ENCODE measurements at places on chromosomes 1 and 21. TPM values are rescaled to one million over a fixed set of nuclear protein-coding genes. Genes with fewer than 3 reads are reported as not detected.

IL19 gene
- not detected for total RNA-seq

PRRX1 gene
- 0.93 TPM for total RNA-seq

NRDC gene
- total RNA-seq: 68.0 TPM

MCOLN2 gene
- not detected for total RNA-seq

BCAR3 gene
- 46.9 TPM for total RNA-seq

PTAFR gene
- not detected for total RNA-seq

SYT6 gene
- total RNA-seq: not detected

MR1 gene
- 1.2 TPM for total RNA-seq

ERG gene
- 118 TPM for total RNA-seq

NR5A2 gene
- 18.1 TPM for total RNA-seq

NR0B2 gene
- not detected for total RNA-seq

TEX38 gene
- total RNA-seq: not detected

GSTM2 gene
- 6.2 TPM for total RNA-seq

RRAGC gene
- 43.9 TPM for total RNA-seq

DNA sequence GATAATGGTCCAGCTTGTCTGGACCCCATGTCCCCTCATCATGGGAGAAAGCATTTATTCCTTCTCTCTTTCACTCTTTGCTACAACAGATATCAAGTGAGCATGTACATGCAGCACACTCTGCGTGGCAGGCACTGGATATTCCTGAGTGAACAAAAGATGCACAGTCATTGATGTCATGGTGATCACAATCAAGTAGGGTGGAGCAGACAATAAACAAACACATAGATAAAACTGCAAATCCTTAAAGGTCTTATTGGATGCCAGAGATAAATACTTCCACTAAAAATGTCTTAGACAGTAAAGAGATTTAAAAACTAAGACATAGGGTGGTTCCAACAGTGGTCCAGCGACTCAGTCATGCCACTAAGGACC lies 178.0 kb downstream of the ZC3H11B start:
- no peak for DNase-seq

DNA sequence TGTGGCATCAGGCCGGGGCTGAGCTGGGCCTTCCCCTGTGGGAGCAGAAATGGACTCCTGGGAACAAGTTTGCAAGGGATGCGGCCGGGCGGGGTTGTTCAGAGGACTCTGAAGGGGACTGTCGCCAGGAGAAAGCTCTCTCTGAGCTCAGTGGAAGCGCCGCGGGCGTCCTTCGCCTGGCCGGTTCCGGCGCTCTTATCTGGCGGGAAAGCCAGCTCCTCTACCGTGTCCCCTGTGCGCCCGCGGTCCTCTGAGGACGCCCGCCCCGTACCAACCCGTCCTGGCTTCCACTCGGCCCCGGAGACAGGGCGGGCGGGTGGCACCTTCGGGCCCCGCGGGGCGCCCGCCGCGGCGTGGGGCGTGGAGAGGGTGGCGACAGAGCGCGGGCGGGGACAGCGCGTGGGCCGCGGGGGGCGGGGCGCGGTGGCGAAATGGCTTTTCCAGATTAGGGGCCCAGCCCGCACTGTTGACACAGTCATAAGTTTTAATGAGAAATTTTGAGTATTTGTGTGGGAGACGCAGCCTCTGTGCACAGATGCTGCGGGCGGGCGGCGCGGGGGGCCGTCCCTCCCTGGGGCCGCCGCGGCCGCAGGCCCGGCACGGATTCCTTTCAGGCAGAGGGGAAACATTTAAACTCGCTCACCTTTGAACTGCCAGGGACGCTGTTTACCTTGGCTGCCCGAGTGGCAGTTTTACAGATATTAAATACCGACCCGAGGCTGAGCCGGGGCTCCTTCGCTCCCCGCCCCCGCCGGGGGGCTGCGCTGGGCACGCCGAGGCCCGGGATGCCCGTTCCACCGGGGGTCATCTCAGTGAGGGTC lies 70.2 kb downstream of the FOXD2 start:
- no peak for DNase-seq

GRCh38 chr1:51284487-51284954 lies 45.8 kb downstream of the TTC39A start:
- peak; percentile 85 for DNase-seq

GRCh38 chr1:58017641-58018040 lies 528.9 kb downstream of the OMA1 start:
- no peak for DNase-seq

DNA sequence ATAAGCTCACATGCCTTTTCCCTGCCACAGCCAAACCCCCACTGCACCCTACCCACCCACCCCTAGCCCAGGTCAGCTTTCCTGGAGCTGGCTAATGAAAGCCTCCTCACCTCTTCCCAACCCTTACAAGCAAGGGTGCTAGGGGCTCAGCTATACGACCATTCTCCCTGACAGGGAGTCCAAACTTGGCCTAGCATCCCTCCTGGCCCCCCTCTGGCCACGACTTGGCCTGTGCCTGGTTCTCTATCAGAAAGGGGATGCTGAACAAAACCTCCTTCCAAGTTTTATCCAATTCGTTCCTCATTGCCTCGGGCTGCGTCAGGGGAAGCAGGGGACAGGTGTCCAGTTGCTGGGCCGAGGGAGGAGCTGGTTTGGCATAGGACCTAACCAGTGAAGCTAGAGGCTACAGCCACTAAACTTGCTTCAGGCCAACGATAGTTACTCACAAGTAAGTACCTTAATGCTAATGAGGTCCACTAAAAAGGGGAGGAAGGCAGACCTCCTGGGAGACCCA lies 8.6 kb downstream of the TMEM81 start:
- no peak for DNase-seq

- DNase-seq: no peak
Observed at GRCh38 chr1:11729155-11729497, 6.8 kb upstream of the AGTRAP start.

GRCh38 chr1:163535807-163536206 lies 214.1 kb downstream of the NUF2 start:
- DNase-seq: peak; percentile 18

- DNase-seq: no peak
Observed at GRCh38 chr1:16173447-16174260, 17.8 kb upstream of the EPHA2 start.

- no peak for DNase-seq
Observed at GRCh38 chr1:203174324-203174985, 1.2 kb downstream of the MYBPH start.

DNA sequence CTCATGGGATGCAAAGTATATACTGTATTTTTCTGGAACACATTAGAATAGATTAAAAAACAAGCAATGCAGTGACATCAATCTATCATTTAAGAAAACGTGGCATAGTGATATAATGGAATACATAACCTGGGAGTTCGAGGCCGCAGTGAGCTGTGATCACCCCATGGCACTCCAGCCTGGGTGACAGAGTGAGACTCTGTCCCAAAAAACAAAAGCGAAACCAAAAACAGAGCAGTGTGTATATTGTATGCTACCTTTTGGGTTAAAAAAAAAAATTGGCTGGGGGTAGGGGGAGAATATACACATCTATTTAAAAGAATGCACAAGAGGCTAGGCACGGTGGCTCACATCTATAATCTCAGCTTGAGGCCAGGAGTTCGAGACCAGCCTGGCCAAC lies 13.5 kb downstream of the SLC2A1 start:
- DNase-seq: no peak

DNA sequence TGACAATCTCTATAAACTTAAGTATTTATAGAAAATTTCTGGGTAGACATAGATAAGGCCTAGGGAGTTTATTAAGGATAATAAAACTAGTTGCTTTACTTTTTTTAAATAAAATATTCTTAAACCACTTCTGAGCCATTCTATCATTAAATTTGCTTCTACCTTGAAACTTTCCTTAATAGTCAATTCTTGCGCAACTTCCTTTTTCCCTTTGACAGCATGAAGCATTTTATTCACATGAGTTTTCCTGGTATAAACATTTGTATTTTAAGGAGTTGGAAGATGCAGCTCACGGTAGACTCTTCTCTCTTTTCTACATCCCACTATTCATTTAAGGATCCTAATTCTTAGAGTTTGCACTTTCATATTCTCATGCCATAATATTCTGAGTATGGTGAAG lies 75.8 kb upstream of the DPH5 start:
- DNase-seq: no peak

DNA sequence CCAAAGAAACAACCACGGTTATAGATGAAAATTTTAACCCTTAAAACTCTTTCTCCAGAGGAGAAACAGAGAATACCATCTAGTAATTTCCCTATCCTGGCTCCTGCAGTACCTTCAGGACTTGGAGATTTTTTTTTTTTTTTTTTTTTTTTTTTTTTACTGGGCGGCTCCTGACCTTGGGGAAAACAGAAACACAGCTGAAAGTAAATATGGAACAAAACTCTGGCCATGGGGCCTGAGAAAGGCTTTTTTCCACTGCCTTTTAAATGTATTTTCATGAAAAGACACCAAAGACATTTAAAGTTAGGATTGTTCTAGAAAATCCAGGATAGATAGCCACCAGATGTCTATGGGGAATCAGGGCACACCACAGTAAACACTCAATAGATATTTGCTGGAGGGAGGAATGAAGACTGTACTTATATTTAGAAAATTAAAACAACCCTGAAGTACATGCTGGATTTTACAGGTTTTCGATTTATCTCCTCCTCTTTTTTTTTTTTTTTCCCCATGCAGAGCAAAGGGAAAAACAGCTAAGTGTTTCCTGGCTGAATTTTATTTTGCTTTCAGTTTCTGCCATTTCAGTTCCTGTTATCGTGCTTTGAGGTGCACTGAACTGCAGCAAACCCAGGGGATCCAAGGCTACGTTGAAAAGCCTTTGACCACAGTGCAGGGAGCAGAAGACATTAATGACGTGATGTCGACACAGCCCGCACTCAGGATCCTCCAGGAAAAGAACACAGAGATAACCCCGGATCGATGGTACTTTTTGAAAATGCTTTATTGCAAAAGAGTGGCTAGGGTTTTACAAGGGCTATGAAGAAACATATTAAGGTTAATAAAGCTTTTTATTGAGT lies 35.7 kb upstream of the CNN3 start:
- no peak for DNase-seq

GRCh38 chr1:36628804-36629203 lies 146.1 kb upstream of the CSF3R start:
- no peak for DNase-seq

- no peak for DNase-seq
Observed at GRCh38 chr1:116521186-116521585, 49.6 kb downstream of the CD58 start.

DNA sequence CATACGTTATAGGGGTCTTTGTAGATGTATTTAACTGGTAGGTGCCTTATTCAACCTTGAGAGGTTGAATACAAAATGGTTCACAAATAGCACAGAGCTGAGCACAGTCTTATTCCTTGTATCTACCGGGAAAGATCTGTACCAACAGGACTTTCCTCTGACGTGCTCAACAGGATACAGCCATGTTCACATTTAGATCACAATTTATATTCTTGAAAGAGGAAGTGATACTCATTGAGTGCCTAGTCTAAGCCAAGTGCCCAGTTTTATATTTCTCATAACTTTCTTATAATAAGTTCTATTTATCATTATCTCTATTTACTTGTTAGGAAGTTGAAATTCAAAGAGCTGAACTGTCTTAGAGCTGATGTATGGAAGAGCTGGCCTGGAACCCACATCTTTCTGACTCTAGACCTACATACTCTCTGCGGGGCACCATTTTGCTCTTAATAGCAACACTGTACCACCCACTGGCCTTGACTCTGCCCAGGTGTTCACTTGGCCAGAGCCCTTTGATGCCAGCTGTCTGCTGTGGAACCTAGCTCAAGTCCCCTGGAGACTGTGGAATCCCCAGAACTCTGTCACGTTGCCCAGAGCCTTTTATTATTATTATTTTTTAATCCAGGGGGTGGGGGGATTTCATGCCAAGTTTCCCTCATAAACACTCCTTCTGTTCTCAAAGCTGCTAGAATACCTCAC lies 156.2 kb downstream of the TPR start:
- DNase-seq: no peak

- no peak for DNase-seq
Observed at GRCh38 chr21:43287795-43288755, 119.3 kb downstream of the CRYAA start.

DNA sequence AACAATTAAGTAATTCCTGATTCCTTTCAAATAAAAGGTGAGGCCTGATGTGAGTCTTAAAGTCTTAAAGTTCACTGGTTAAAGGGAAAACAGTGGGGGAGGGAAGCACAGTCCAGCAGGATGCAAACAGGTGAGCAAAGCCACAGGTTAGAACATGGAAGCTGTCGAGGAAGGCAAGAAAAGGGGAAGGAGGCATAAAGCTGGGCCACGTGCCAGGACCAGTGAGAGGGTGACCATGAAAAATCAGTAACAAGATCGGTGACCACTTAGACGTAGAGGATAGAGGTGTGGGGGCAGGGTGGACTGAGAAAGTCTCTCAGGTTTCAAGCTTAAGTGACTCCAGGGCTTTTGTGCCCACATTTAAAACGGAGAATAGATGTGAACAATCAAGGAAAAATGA lies 231.3 kb downstream of the SETD4 start:
- no peak for DNase-seq

- no peak for DNase-seq
Observed at GRCh38 chr21:35349376-35350080, 300.4 kb upstream of the RUNX1 start.

DNA sequence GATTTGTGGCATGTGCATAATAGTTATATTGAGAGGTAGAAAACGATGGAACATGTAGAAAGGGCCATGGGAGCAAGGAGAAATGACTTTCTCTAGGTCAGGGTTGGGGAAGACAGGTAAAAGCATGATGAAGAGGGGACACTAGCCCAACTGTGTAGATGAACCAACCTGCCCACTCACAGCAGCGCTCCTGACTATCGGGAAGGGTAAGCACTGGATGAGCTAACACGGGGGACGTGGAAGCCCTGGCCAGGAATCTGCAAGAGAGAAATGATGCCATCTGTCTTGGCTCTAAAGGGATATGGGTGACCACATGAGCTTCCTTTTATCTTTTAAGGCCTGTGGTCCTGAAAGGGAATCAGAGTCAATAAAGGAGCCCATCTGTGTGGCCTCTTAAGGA lies 36.2 kb upstream of the TMEM125 start:
- no peak for DNase-seq

- DNase-seq: no peak
Observed at GRCh38 chr1:65581119-65581518, 160.7 kb downstream of the LEPR start.

DNA sequence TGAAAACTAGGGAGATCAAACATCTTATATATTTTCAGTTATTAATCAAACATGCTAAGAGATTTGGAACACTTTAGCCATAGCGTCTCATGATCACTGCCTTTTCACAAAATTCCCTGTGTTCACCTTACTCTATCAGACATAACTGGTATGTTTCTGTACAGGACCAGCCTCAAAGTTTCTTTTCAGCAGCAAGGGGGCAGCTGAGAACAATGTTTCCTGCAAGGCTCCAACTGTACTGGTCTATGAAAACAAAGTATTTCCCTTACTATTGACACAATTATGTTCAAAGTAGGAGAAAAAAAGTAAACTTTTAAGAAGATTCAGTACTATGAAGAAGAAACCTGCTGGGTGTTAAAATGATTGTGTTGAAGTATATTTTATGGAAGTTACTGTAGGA lies 98.5 kb downstream of the ATF6 start:
- no peak for DNase-seq

- no peak for DNase-seq
Observed at GRCh38 chr1:200166411-200166810, 138.9 kb downstream of the NR5A2 start.

All from glomerular endothelial cell (primary cell).